ENCODE measurements at places on chromosomes 16 and 17. TPM values are rescaled to one million over a fixed set of nuclear protein-coding genes. Genes with fewer than 3 reads are reported as not detected.
A peak's percentile ranks its signal among the peaks of the same experiment; 100 is the strongest.

DNA sequence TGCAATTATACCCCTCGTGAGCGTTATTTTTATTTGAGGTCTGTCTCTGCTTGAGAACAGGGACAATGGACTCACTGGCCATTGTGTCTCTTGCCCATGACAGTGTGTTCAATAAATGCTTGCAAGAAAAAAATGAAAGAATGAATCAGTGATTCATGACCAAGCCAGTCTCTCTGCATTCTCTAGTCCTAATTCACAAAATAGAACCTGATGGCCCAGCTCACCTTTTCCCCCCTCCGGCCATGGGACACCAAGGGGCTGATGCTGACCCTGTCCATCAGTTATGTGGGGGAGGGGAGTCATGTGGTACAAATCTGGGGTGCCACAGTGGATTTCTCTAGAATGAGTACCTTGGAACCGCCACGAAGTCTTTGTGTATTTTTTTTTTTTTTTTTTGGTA lies 38.2 kb downstream of the CCDC42 start:
- no peak for DNase-seq

DNA sequence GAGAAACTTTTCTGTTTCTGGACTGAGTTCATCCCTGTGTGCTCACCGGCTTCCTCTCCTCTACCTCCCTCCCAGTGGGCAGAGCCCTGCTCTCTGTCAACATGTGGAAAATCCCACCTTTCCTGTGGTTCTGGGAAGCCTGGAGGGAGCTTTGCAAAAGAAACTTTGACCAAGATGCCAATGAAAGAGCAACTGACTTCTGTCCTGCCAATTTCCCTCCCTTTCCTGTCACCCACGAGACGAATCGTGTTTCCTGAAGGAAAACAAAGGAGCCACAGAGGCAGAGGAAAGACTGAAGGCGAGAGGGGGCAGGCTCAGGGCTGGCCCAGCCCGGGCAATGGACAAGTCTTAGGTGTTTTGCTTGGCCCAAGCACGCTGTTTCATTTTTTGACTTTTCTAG lies 82.8 kb downstream of the PLCG2 start:
- DNase-seq = no peak

Gene VPS25
- 44.3 TPM for total RNA-seq

Gene TSNAXIP1
- total RNA-seq = 1.6 TPM

Gene PRSS53
- total RNA-seq = 2.2 TPM

- peak; percentile 56 for DNase-seq
Measured at GRCh38 chr16:89921702-89922476, 1.3 kb upstream of the TUBB3 start.

GRCh38 chr17:58377093-58377601 lies 25.1 kb upstream of the SUPT4H1 start:
- DNase-seq = no peak

DNA sequence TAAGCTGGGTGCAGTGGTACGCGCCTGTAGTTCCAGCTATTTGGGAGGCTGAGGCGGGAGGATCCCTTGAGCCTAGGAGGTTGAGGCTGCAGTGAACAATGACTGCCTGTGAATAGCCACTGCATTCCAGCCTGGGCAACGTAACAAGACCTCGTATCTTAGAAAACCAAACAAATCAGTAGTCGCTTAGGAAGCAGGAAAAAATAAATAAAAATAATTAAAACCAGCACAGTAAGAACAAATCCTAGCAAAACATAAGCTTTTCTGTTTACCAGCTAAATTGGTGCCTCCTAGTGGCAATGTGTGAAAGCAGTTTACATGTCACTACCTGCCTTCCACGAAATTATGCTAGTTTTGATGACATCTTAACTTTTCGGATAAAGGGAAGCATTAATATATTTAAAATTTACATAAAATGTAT lies 1.3 kb downstream of the ARMC5 start:
- no peak for DNase-seq

DNA sequence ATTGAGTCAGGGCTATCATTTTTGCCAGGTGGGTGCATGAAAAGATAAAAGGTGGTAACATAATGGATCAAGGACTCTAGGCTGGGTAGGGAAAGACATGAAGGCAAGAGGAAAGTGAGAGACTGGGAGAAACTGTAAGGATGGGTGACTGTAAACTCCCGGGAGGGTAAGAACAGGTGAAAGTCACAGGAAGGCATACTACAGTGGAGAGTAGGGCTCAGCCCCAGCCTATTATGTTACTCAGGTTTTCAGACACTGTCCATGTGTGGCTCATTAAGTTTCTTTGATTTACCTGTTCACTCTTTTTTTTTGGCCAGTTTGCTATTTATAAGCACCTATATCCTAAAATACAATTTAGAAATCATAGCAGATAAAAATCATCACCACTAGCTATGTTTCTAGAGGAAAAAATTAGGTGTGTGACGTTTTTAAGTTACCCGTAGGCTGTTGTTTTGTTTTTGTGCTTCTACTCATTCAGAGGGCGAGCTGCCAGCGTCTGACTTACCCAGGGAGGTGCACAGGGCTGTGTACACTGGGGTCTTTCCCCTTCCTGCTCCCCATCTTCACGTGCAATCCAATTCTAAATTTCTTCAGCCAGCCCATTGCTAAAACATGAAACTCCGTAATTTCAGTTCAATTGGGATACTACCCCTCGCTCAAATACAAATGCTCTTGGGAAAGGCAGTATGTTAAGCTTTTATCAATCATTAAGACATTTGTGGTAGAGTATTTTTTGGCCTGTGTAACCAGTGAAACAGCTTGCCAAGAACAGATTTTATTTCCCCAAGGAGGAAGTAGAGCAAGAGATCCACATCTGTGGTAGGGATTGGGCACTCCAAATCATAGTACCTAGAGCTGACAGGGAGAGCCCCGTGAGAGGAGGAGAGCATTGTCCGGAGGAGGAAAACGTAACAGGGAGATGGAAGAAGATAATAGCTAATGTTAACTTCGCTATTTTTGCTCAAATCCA lies 21.7 kb upstream of the VWA3A start:
- DNase-seq = peak; percentile 32

- DNase-seq = no peak
Measured at GRCh38 chr17:55325406-55325805, 60.6 kb downstream of the HLF start.

Gene EPX
- not detected for total RNA-seq

GRCh38 chr16:2035431-2036199 lies 8.9 kb downstream of the NHERF2 start:
- no peak for DNase-seq

- no peak for DNase-seq
Measured at GRCh38 chr17:5110816-5111215, 862 bp downstream of the ZNF232 start.

- no peak for DNase-seq
Measured at GRCh38 chr16:17275076-17276009, 195.4 kb downstream of the XYLT1 start.

Gene NPIPA2
- 2.3 TPM for total RNA-seq

GRCh38 chr16:84847564-84848355 lies 28.0 kb downstream of the CRISPLD2 start:
- DNase-seq = no peak

DNA sequence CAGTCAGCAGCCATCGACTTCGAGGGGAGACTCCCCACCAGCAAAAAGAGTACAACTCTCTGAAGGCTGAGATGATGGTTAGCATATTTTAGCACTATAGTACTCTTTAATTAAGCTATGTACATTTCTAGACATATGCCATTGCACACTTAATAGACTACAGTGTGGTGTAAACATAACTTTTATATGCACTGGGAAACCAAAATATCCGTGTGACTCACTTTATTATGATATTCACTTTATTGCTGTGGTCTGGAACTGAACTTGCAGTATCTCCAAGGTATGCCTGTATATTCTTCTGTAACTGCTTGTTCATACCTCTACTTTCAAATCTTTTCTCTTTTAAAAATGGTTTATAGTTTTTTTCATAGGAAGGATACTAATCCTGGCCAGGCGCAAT lies 11.0 kb upstream of the NXPH3 start:
- no peak for DNase-seq

Gene NOXO1
- not detected for total RNA-seq

- DNase-seq = peak; percentile 96
Measured at GRCh38 chr17:8248751-8249607, at the start of gene PFAS. PFAS (plus strand) TSS chr17:8249289; CDS start chr17:8253938, 4,649 bp downstream.

DNA sequence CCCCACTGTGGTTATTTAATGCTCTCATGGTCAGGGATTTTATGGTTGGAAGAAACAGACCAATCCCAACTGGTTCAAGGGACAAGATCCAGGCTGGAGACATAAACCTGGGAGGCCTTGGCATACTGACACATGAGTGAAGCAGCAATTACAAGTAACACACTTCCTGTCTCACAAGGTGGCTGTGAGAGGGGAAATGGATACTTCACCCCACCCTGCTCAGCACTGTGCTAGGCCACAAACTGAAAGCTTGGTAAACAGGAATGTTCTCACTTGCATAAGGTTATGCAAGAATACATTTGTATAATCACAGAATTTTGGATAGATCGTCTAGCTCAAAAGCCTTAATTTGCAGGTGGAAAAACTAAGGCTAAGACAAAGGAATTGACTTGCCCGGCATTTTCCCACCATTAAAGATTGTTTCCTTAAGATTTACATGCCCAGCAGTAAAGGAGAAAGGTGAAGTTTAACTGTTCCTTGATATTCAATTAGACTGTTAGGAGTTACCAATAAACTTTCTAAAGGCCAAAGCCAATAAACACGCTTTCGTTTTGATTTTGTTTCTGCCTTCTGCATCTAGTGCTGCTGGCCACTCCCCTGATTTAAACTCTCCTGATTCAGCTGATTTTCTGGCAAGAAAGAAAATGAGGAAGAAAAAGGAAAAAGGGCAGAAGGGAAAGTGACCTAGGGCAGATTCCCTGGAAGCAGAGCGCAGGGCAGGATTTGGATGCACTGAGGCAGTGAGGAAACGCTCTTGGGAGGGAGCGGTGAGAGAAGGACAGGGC lies 215.6 kb upstream of the CDH5 start:
- no peak for DNase-seq

- no peak for DNase-seq
Measured at GRCh38 chr16:79294568-79294967, 306.0 kb downstream of the MAF start.

Gene IFI35
- 29.1 TPM for total RNA-seq

GRCh38 chr16:52470585-52470984 lies 76.4 kb downstream of the TOX3 start:
- DNase-seq = no peak

DNA sequence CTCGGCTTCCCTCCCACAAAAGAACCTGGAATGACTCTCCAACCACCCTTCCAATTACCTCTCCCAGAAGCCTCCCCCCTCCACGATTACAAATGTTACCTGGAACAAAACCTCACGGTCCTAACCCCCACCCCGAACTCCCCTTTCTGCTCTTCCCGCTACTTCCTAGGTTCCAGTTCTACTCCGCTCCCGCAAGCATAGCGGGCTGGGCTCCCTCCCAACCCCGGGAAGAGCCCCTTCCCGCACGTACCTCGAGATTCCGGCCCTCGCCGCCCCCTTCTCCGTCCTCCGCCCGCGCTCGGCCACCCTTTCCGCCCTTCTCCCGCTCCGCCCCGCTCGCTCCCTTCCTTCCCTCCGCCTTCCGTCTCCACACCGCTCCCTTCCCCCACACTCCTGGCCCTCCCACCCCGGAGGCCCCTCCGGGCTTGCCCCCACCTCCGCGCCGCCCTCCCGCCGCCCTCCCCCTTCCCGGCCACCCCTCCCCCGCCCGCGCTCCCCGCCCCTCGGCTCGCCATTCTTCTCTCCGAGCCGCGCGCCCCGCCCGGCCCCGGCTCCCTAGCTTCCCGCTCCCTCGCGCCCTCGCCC lies 457 bp downstream of the CHTF8 start:
- peak; percentile 42 for DNase-seq

Gene ZNF668
- 12.7 TPM for total RNA-seq

DNA sequence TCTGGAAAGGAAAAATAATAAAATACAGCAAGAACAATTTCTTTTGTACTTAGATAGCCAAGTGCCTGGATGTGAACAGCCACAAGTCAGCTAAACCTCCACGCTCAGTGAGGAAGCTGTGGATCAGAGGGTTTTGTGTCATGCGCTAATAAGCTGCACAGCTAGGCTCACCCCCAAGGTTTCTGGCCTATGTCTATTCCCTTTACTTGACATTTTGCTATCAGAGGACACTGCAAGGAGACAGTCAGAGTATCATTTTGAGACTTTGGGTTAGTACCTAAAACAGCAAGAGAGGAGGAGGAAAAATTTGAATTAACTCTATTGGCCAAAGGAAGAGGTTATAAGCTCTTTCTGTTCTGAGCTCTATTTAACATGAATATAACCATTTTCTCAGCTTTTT lies 139.3 kb downstream of the KCNJ2 start:
- no peak for DNase-seq

DNA sequence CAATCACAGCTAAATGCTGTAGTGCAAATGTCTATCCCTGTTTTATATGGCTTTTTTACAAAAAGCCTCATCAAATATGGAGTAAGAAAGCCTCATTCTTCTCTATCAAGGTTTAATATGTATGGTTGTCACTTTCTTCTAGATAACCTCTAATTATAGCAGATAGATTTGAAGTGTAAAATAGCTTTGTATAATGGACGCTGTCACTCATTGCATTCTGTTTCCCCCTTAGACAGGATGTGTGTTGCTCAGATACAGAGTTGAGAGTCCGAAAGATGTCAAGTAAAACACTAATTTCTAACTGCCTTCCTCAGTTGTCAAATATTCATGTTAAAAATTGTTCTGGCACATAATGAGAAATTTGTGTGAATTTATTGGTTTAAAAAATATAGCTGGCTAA lies 88.0 kb downstream of the NLK start:
- DNase-seq = no peak

GRCh38 chr17:42233156-42233555 lies 38.9 kb upstream of the GHDC start:
- no peak for DNase-seq

GRCh38 chr16:87742781-87743490 lies 22.9 kb downstream of the KLHDC4 start:
- no peak for DNase-seq

- no peak for DNase-seq
Measured at GRCh38 chr16:17483351-17483750, 12.6 kb upstream of the XYLT1 start.

DNA sequence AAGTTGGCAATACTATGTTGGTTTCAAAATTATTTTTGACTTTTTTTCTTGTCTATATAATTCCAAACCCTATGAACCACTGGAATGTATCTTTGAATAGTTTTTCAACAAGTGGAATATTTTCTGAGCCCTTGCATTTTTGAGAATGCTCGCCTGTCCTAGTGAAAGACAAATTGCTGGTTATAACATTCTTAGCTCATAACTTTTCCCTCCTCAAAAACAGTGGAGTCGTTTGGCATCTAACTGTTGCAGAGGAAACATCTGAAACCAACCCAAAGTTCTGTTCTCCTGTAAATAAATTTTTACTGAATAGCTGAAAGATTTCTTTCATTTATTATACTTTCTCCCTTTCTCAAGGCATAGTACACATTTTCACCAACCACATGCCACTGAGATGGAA lies 11.3 kb upstream of the COX10 start:
- DNase-seq = no peak

Gene OR1F1
- not detected for total RNA-seq

GRCh38 chr17:28161311-28161710 lies 118.8 kb downstream of the NLK start:
- DNase-seq = no peak

Gene ZNF624
- 4.1 TPM for total RNA-seq

DNA sequence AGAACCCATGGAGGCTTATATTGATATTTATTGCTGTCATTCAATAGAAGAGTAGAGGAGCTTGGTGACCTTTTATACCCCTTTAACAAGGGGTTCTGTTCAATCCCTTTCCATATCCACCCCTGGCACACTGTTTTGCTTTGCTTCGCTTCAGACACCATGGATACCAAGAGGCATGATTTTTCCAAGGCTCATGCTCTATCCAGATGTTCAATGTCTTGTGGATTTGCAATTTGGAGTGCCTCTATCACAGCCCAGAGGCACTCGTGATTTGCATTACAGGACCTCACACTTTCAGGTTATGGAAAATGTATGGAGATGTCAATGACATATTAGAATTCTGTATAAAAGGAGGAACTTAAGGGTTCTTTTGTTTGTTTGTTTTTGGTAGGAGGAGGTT lies 21.5 kb downstream of the CFAP20 start:
- DNase-seq = no peak

Gene MYH2
- not detected for total RNA-seq

Data from omental fat pad (tissue), 4 donors.